Activated CD4-positive, alpha-beta memory T cell treated with anti-CD3 and anti-CD28 coated beads, Interleukin-2, amount 10 ng/mL, durations not matched to agents 7 days and 5 days (primary cell): ENCODE measurements at places on chromosomes 11 and 22.

DNA sequence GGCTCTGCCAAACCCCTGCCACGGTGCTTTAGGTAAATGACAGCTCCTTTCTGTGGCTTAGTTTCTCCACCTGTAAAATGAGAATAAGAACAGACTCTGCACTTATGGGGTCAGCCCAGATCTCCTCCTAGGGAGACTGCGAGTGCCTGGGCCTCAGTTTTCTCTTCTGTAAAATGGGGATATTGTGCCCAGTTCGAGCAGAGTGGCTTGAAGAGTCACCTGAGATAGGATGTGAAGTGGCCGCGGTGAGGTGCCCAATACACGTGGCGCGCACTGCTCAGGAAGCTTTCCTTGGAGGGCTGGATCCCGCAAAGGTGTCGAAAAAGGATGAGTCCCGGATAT lies 473 bp upstream of the EMID1 start:
- DNase-seq: no peak

DNA sequence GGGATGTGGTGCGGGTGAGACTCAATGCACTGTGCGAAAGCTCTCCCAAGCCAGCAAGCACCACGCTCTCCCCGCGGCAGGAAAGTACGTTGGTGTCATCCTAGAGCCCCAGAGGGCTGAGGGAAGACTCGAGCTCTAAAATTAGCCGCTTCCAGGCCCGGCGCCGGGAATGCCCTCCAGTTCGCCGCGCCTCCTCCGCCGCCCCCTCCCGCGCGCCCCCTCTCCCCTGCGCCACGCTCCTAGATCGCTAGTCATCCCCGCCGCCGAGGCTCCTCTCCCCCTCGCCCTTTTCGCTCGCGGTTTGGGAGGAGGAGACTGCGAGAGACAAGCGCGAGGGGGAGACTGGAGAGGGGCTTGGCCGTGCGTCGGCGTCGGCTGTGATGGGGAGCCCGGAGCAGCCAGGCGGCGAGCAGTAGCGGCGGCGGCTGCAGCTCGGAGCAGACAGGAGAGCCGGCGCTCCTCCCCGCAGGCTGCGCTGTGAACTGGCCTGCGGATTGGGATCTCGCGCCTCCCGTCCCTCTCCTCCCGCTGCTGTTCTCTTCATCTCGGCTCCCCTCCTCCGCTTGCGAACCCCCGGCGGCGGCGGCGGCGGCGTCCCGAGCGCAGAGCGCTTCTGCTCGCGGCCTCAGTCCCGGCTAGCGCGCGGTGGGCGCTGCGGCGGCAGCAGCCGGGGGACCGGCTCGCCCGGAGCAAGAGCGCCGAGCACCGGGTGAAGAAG lies at the start of gene FAT3:
Gene FAT3, plus strand, starts transcription at position 412 of the 718 bp plus-strand sequence. CDS start 127,295 bp downstream, outside the sequence.
- DNase-seq: no peak

- no peak for DNase-seq
Observed at GRCh38 chr11:112401036-112401769, 140.5 kb upstream of the PLET1 start.

- DNase-seq: no peak
Observed at GRCh38 chr11:10318527-10318802, 13.6 kb downstream of the ADM start.

DNA sequence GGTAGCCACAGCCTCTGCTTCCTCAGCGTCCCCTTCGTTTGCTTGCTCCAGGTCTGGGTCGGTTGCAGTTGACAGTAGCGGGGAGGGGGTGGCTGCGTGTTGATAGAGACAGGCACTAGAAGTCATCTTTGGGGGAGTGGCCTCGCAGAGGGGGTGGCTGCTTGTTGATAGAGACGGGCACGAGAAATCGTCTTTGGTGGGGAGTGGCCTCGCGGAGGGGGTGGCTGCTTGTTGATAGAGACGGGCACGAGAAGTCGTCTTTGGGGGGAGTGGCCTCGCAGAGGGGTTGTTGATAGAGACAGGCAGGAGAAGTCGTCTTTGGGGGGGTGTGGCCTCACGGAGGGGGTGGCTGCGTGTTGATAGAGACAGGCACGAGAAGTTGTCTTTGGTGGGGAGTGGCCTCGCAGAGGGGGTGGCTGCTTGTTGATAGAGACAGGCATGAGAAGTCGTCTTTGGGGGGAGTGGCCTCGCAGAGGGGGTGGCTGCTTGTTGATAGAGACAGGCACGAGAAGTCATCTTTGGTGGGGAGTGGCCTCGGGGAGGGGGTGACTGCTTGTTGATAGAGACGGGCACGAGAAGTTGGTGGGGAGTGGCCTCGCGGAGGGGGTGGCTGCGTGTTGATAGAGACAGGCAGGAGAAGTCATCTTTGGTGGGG lies 328.3 kb downstream of the TBC1D22A start:
- DNase-seq: no peak
